Naive thymus-derived CD4-positive, alpha-beta T cell (primary cell): ENCODE measurements at places on chromosomes 4 and X. TPM values are rescaled to one million over a fixed set of nuclear protein-coding genes. Genes with fewer than 3 reads are reported as not detected.

LAP3 gene
- total RNA-seq, result 27.9 TPM

SFRP2 gene
- total RNA-seq, result not detected

HSD17B10 gene
- 114 and 116 TPM in 2 replicates for total RNA-seq

AREG gene
- total RNA-seq, result not detected

ARR3 gene
- not detected for total RNA-seq

SPANXA1 gene
- not detected for total RNA-seq

ALAS2 gene
- not detected for total RNA-seq

DOK7 gene
- not detected in 2 replicates for total RNA-seq

PABPC1L2B gene
- not detected for total RNA-seq

GRCh38 chrX:41224605-41225004 is 109.4 kb upstream of the DDX3X start:
- H3K27ac ChIP-seq, result no peak overlapping the region
- no peaks in the 10 kb centered on the region for H3K4me1 ChIP-seq
- no peak overlapping the region for H3K4me3 ChIP-seq
- no peak for DNase-seq

GRCh38 chr4:177131736-177132135 is 177.9 kb upstream of the NEIL3 start:
- no peak overlapping the region for H3K27ac ChIP-seq
- H3K36me3 ChIP-seq, result no peaks in the 10 kb centered on the region
- no peaks in the 10 kb centered on the region for H3K4me1 ChIP-seq
- H3K27me3 ChIP-seq, result no peaks in the 10 kb centered on the region
- DNase-seq, result no peak
- no peak overlapping the region for H3K4me3 ChIP-seq

DNA sequence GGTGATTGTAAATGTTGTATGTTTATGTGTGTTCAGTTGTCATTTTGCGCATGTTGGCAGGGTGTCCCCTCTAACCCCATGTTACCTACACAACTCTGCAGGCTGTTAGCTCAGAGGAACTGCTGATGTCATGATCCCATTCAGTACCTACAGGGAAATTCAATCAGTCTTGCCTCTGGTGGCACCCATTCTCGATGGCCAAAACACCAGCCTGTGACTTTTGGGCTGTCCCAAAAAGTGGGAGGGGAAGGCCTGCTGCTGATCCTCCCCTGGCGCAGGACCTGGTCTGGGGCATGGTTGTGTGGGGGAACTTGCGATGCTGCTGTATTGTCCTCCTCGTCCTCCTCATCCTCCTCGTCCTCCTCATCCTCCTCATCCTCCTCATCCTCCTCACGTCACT is 174.5 kb downstream of the DCLK2 start:
- no peaks in the 10 kb centered on the region for H3K36me3 ChIP-seq
- H3K27me3 ChIP-seq, result no peaks in the 10 kb centered on the region
- H3K4me1 ChIP-seq, result no peaks in the 10 kb centered on the region
- H3K4me3 ChIP-seq, result no peak overlapping the region
- no peak for DNase-seq
- H3K27ac ChIP-seq, result no peak overlapping the region

DNA sequence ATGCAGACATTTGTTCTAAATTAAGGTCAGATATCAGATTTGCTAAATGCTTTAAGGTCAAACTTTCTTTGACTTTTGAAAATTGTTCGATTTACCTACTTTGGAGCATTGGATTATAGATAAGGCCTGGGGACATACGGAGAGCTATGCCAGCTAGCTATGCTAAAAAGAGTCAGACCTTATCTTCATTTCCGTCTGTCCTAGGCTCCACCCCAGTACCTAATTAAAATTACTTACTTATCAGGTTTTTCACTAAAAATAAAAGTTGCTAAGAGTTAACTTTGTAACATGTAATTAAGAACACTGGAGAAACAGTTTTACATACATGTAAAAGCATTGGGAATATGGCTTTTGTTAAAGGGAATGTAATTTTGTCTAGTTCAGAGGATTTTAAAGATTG is 7.1 kb upstream of the TMEM35A start:
- no peaks in the 10 kb centered on the region for H3K36me3 ChIP-seq
- H3K4me1 ChIP-seq, result no peaks in the 10 kb centered on the region
- DNase-seq, result no peak
- H3K27ac ChIP-seq, result no peak overlapping the region
- H3K27me3 ChIP-seq, result no peaks in the 10 kb centered on the region

- DNase-seq, result no peak
- no peak overlapping the region for H3K4me3 ChIP-seq
- H3K27me3 ChIP-seq, result no peaks in the 10 kb centered on the region
- H3K27ac ChIP-seq, result no peak overlapping the region
- no peaks in the 10 kb centered on the region for H3K36me3 ChIP-seq
Observed at GRCh38 chr4:151488968-151489367, 80.0 kb downstream of the FHIP1A start.

DNA sequence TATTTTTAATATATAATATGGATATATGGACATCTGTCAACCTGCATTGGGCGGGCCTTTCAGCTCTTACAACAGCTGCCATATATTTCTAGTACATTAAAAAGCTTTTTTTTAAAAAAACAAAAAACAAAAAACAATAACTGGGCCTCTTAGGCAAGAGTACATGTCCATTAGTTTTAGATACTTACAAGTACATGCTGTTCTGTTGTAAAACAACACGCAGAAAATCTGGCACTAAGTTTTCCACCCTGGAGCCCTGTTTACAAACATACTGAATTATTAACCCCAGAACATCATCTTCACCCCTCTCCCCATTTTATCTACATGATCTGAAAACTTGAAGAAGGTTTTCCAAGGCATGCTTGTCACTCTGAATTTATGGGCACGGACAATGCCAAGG is 29.8 kb downstream of the RAI2 start:
- H3K4me1 ChIP-seq, result no peaks in the 10 kb centered on the region
- no peaks in the 10 kb centered on the region for H3K27me3 ChIP-seq
- H3K36me3 ChIP-seq, result no peaks in the 10 kb centered on the region
- DNase-seq, result no peak
- no peak overlapping the region for H3K27ac ChIP-seq
- no peak overlapping the region for H3K4me3 ChIP-seq

- peaks cover 6% of the 10 kb centered on the region for H3K4me1 ChIP-seq
- no peak overlapping the region for H3K27ac ChIP-seq
Observed at GRCh38 chr4:184664445-184665210, 15.1 kb downstream of the PRIMPOL start.

DNA sequence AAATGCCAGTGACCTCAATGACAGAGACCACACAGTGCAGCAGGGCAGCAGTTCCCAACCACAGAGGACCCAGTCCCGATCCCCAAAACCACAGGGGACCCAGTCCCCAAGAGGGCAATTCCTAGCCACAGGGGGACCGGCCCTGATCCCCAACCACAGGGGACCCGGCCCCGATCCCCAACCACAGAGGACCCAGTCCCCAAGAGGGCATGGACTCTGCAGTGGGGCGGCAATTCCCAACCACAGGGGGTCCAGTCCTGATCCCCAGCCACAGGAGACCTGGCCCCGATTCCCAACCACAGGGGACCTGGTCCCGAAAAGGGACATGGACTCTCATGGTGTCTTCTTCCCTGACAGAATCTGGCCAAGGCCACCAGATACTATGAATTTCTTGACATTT is 136.3 kb downstream of the AFAP1 start:
- no peak for DNase-seq
- no peaks in the 10 kb centered on the region for H3K4me1 ChIP-seq
- no peak overlapping the region for H3K27ac ChIP-seq
- H3K4me3 ChIP-seq, result no peak overlapping the region
- H3K27me3 ChIP-seq, result no peaks in the 10 kb centered on the region

GRCh38 chrX:140710710-140711109 is 1.2 kb downstream of the LINC00632 start:
- no peak overlapping the region for H3K4me3 ChIP-seq
- no peaks in the 10 kb centered on the region for H3K36me3 ChIP-seq
- no peaks in the 10 kb centered on the region for H3K4me1 ChIP-seq
- H3K27me3 ChIP-seq, result no peaks in the 10 kb centered on the region
- H3K27ac ChIP-seq, result no peak overlapping the region
- DNase-seq, result no peak

GRCh38 chr4:30461218-30461617 is 259.0 kb upstream of the PCDH7 start:
- H3K4me1 ChIP-seq, result no peaks in the 10 kb centered on the region
- no peaks in the 10 kb centered on the region for H3K36me3 ChIP-seq
- DNase-seq, result no peak
- no peak overlapping the region for H3K27ac ChIP-seq
- no peaks in the 10 kb centered on the region for H3K27me3 ChIP-seq

- no peak overlapping the region for H3K4me3 ChIP-seq
- H3K36me3 ChIP-seq, result peaks cover 4% of the 10 kb centered on the region
- H3K4me1 ChIP-seq, result peaks cover 2% of the 10 kb centered on the region
- H3K27ac ChIP-seq, result no peak overlapping the region
- DNase-seq, result no peak
Observed at GRCh38 chrX:48592971-48593370, 4.3 kb upstream of the WDR13 start.

GRCh38 chr4:123922847-123923246 is 526.3 kb downstream of the SPRY1 start:
- H3K27ac ChIP-seq, result no peak overlapping the region
- no peaks in the 10 kb centered on the region for H3K36me3 ChIP-seq
- no peaks in the 10 kb centered on the region for H3K27me3 ChIP-seq
- no peaks in the 10 kb centered on the region for H3K4me1 ChIP-seq
- H3K4me3 ChIP-seq, result no peak overlapping the region
- DNase-seq, result no peak

DNA sequence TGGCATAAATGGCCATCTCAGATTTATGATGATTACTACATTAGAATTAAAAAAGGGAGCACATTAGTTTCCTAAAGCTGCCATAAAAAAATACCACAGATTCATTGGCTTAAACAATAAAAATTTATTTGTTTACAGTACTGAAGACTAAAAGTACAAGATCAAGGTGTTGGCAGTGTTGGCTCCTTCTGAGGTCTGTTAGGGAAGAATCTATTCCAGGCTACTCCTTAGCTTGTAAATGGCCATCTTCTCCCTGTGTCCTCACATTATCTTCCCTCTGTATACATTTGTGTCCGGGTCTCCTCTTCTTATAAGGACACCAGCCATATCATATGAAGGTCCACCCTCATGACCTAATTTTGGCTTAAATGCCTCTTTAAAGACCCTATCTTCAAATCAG is 341.0 kb downstream of the SLC7A11 start:
- H3K27me3 ChIP-seq, result no peaks in the 10 kb centered on the region
- no peaks in the 10 kb centered on the region for H3K4me1 ChIP-seq
- H3K27ac ChIP-seq, result no peak overlapping the region
- DNase-seq, result no peak
- no peak overlapping the region for H3K4me3 ChIP-seq
- no peaks in the 10 kb centered on the region for H3K36me3 ChIP-seq

DNA sequence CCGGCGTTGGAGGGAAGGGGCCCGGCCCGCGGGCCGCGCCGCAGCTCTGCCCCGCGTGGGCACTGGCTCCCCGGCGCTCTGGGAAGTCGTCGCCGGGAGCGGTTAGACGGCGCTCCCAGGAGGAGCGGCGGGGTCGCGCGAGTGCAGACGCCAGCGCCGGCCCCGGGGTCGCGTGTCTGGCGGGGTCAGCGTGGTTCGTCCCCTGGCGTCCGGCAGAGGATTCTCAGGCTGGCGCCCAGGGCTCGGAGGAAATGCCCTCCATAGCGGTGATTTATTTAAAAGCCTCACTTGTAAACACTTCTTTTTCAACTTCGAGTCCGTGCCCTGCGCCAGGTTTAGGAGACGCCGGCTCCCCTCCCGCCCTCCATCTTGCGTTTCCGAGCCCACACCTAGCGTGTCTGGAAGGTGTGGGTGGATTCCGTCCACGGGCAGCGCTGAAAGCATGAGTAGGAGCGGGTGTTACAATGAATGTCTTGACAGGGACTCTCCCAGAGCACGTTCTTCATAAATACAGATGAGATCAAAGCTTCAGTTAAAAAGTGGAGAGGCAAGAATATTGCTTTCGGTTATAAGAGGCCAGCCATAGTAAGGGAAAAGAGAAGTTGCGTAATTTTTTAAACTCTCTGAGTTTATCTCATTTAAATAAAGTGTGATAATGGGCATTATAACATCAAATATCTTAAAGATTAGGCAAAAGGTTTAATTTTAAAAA is 692 bp downstream of the FAM241A start:
- H3K27ac ChIP-seq, result peak overlapping the region; percentile 78
- DNase-seq, result peak; percentile 59
- peaks cover 12% of the 10 kb centered on the region for H3K4me1 ChIP-seq
- H3K4me3 ChIP-seq, result peak overlapping the region; percentile 89

DNA sequence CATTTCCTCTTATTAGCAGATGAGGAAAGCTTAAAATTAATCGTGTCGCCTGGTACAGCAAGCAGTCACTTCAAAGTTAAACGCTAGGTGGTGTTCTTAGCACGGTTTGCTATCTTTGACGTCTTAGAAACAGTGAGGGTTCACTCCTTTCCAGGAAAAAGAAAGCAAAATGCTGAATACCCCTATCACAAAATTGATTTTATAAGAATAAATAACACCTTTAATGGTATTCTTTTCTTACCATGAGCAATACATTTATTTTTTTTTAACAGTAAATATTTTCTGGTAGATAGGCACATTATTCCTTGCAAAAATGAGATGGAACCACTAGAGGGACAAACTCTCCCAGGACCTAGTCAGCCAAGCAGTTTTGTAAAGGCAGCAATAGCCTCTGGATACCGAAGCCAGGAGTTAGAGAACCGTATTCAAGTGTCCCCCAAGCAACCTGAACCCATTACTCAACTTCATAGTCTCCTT is 153.9 kb downstream of the KDR start:
- DNase-seq, result peak; percentile 31
- H3K27ac ChIP-seq, result no peak overlapping the region
- no peaks in the 10 kb centered on the region for H3K4me1 ChIP-seq
- no peak overlapping the region for H3K4me3 ChIP-seq
- no peaks in the 10 kb centered on the region for H3K27me3 ChIP-seq
- no peaks in the 10 kb centered on the region for H3K36me3 ChIP-seq

- H3K4me3 ChIP-seq, result no peak overlapping the region
- H3K27me3 ChIP-seq, result no peaks in the 10 kb centered on the region
- no peaks in the 10 kb centered on the region for H3K36me3 ChIP-seq
Observed at GRCh38 chr4:75432683-75433082, 81.5 kb downstream of the RCHY1 start.

- no peaks in the 10 kb centered on the region for H3K27me3 ChIP-seq
- H3K4me1 ChIP-seq, result no peaks in the 10 kb centered on the region
- H3K36me3 ChIP-seq, result no peaks in the 10 kb centered on the region
- no peak overlapping the region for H3K4me3 ChIP-seq
- H3K27ac ChIP-seq, result no peak overlapping the region
- no peak for DNase-seq
Observed at GRCh38 chr4:22030307-22030706, 81.7 kb upstream of the KCNIP4 start.

DNA sequence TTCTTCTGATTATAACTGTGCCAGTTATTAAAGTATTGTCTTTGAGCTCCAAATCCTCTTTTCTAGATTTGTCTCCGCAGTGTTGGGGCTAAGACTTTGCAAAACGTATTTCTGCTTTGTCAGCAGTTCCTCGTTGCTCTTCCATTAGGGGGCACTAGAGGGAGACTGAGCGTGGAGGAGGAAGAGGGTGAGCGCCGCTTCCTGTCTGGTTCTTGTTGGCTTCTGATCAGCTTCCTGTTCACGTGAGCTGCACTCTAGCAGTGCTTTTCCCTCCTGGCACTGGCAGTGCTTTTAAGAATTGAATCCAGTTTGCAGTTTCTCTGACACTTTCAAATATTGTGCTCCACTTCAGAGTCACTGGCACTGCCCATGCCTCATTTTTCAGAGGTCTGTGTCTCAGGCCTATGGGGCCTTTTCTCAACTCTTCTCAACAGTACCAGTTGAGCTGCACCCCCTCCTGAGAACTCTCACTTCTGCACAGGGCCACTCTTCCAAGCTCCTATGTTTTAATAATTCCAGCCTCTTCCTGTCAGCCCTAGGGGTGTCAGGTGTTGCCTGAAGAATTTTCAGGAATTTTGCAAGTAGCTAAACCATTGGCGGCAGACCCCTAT is 54.4 kb upstream of the LCORL start:
- H3K27ac ChIP-seq, result no peak overlapping the region
- no peaks in the 10 kb centered on the region for H3K27me3 ChIP-seq
- H3K36me3 ChIP-seq, result no peaks in the 10 kb centered on the region
- H3K4me1 ChIP-seq, result no peaks in the 10 kb centered on the region
